Stomach (tissue), 19 donors: ENCODE measurements at places on chromosomes 12 and 14. TPM values are rescaled to one million over a fixed set of nuclear protein-coding genes. Genes with fewer than 3 reads are reported as not detected.

The NANOG gene
- total RNA-seq = not detected

The CDKL1 gene
- total RNA-seq = 0.89 TPM

DNA sequence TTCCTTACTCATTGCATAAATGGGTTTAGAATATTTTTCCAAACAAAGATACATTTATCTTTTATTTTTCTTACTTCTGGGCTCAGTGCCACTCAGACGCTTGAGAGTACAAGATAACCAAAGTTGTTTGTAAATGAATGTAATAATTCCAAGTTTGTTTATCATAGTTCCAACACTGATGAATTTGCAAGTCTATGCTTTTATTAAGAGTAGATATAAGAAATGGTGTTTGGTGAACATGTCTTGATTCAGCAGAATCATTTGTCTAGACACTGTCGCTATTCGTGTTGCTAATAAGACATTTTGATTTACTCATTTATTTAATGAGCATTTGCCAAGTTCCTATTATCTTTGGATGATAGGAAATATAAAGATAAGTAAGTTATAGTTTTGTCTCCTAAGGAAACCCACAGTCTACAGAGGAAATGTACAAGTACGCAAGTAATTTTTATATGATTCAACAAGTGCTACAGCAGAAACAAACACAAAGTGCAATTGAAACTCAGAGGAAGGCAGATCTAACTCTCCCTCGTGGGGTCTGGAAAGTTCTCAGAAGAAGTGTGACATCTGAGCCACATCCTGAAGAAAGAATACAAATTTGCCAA lies 132.8 kb upstream of the FSCB start:
- no peak overlapping the region for H3K27ac ChIP-seq
- no peaks in the 10 kb centered on the region for H3K27me3 ChIP-seq
- no peaks in the 10 kb centered on the region for H3K36me3 ChIP-seq

The DHRS2 gene
- total RNA-seq = not detected

DNA sequence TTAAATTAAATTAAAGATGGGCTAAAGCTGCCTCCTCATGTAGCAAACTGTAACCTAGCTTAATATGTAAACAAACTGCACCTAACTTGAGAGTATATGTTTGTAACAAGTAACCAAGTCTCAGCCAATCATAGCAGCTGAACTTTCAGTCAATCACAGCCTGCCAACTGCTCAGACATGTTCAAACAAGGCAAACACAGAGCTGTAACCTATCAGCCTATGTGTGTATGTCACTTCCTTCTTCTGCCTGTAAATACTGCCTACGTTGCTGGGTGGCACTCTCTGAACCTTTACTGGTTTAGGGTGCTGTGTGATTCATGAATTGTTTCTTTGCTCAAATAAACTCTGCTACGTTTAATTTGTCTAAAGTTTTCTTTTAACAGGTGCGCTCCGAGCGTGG lies 2.9 kb downstream of the SERPINA6 start:
- no peak overlapping the region for H3K4me3 ChIP-seq
- DNase-seq = no peak
- H3K27ac ChIP-seq = no peak overlapping the region
- no peaks in the 10 kb centered on the region for H3K27me3 ChIP-seq

GRCh38 chr12:5864301-5864700 lies 80.8 kb downstream of the ANO2 start:
- H3K4me1 ChIP-seq = no peaks in the 10 kb centered on the region
- H3K27me3 ChIP-seq = no peaks in the 10 kb centered on the region
- no peak for DNase-seq

DNA sequence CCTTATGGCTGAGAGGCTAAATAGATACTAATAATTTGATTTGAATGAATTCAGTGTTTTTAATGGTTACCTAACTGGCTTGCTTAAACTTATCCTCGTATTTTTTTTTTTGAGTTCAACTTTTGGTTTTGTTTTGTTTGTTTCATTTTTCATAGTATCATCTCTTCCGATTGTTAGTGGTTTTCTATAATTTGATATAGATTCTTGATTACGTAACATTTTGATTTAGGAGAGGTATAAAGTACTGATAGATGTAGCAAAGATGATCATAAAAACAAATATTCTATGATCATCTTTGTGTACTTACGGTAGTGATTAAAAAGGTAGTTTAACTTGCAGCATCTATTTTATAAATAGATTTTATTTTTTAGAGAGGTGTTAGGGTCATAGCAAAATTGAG lies 93.0 kb downstream of the ALX1 start:
- no peaks in the 10 kb centered on the region for H3K36me3 ChIP-seq
- no peak overlapping the region for H3K27ac ChIP-seq
- no peak for DNase-seq
- no peaks in the 10 kb centered on the region for H3K27me3 ChIP-seq
- no peaks in the 10 kb centered on the region for H3K4me1 ChIP-seq

The TSPAN11 gene
- 3.1 TPM for total RNA-seq

GRCh38 chr12:23708185-23708837 lies 241.2 kb downstream of the SOX5 start:
- H3K4me1 ChIP-seq = no peaks in the 10 kb centered on the region
- H3K27ac ChIP-seq = no peak overlapping the region
- H3K27me3 ChIP-seq = no peaks in the 10 kb centered on the region

The CLEC7A gene
- 15.6 TPM for total RNA-seq

DNA sequence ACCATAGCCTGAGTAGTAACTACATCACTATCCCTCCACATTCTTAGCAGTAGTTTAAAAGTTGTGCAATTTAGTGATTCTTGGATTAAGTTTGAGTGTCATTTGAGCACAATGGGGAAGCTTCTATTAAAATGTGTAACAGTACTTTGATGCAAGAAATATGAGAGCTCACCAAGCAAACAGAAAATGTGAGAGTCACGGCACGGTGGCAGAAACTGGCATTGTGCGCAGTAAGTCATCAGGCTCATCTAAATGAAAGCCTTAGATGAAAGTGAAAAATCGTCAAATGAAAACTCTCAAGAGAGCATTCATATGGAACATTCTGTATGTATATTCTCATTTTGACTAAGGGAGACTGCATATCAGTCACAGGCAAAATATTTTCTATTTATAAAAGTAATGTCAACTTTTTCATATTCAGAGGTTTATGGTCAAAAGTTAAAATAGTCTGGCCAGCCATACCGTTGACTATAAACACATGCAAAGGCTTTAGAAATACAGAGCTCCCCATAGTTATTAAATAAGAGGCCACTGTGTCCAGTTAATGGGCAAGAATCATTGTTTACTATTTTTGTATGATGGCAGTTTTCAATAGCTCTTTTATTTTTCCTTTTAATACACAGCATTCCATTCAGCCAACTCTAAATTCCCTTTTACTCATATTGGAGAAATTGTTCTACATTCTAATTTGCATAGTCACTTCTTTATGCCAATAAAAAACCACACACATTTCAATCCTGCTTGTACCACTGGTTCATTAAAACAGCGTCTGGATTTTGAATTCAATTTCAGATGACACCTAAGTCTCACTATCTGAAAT lies 167.9 kb downstream of the PRKD1 start:
- H3K4me1 ChIP-seq = no peaks in the 10 kb centered on the region
- no peak overlapping the region for H3K27ac ChIP-seq
- no peak overlapping the region for H3K4me3 ChIP-seq

DNA sequence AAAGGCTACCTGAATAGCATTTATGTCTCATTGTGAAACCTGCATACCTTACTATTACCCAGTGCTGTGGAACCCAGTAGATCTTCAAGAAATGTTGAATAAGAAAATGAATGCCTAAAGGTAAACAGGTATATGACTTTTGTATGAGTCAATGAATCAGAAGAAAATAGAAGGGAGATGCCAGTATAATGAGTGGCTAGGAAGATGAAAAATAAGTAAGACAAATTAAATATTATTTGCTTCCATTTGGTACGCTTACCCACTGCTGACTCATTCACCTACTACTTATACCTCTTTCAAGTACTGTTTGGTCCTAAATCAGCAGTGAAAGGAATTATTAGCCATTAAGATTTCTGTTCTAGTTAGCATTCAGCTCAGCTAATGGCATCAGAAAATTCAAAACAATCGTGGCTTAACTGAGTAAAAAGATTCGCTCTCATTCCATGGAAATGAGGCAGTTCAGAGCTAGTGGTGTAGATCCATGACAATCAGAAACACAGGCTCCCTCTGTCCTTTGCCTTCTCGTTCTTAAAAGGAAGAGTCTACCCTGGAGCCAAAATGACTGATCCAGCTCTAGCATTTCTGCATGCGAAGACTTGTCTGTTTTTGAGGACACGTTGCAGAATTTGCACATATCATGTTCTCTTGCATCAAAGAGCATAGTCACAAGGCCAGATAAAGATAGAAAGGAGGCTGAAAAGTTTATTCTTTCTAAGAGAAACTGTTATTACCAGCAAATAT lies 705.8 kb upstream of the USP15 start:
- H3K36me3 ChIP-seq = no peaks in the 10 kb centered on the region
- H3K4me3 ChIP-seq = no peak overlapping the region
- H3K27ac ChIP-seq = no peak overlapping the region
- H3K27me3 ChIP-seq = no peaks in the 10 kb centered on the region
- H3K4me1 ChIP-seq = no peaks in the 10 kb centered on the region
- DNase-seq = no peak

DNA sequence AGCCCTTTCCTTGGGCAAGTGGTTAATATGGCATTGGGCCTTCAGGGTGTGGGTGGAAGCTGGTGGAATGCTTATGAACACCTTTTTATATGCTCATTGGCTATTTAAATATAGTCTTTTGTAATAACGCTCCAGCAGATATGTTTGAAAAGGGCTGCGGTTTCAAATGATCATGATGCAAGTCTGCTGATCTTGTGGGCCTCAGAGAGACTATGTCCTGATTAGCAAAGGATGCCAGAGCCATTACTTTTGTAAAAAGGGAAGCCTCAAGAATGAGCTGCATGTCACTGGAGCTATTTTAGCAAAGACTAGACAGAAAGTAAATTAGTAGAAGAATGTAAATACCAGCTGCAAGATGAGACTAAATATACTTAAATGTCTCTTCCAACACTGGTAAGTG lies 200.5 kb downstream of the GXYLT1 start:
- no peak overlapping the region for H3K4me3 ChIP-seq
- no peak overlapping the region for H3K27ac ChIP-seq
- no peaks in the 10 kb centered on the region for H3K36me3 ChIP-seq
- no peaks in the 10 kb centered on the region for H3K4me1 ChIP-seq
- no peaks in the 10 kb centered on the region for H3K27me3 ChIP-seq
